A673 (cell line): ENCODE measurements at places on chromosomes 13 and 19.
A peak's percentile ranks its signal among the peaks of the same experiment; 100 is the strongest.

GRCh38 chr13:24668955-24669582, 11.1 kb upstream of the ATP12A start:
- no peak for DNase-seq

- no peak for DNase-seq
Measured at GRCh38 chr13:70189981-70190380, 81.7 kb upstream of the KLHL1 start.

- no peak for DNase-seq
Measured at GRCh38 chr19:17376935-17377600, at the start of gene PLVAP. TSS of gene PLVAP (minus strand) at chr19:17377342. CDS start at chr19:17377288, 54 bp downstream.

- no peak for DNase-seq
Measured at GRCh38 chr19:41610789-41611188, 16.1 kb downstream of the CEACAM4 start.

GRCh38 chr19:2636897-2637683, 65.4 kb downstream of the GNG7 start:
- DNase-seq, result peak; percentile 65

DNA sequence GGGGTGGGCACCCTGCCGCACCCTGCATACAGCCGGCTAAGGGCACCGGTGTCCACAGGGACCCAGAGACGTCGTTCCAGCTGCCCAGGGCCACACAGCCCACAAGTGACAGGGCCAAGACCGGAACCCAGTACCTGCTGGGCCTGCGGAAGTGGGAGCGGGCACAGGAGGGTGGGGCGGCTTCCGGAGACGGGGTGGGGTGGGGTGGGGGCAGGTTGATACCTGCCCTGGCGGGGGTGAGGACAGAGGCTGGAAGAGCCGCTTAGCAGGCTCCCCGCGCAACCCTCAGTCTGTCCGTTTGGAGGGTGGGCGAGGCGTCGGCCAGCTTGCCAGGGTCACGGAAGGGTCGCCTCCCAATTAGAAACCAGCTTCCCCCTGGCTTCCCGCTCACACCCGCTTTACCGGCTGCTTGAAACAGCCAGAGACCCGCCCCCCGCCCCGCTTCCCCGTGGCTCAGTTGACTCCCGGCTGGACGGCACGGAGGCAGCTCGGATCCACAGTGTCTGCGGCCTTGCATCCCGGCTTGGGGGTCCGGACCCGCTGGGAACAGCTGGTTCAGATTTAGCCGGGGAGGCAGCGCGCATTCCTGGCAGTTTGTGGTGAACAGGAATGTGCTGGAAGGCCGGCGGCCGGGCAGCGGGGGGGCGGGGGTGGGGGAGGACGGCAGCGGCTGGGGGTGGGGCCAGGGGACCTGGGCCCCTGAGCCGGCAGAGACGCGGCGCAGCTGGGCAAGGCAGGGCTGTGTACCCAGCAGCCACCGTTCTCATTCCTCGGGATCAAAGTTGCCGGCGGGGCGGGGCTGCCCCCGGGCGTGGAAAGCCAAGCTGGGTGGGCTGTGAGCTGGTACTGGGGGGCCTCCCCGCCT, 1.9 kb downstream of the CNN2 start:
- peak; percentile 90 for DNase-seq

- DNase-seq, result no peak
Measured at GRCh38 chr13:27536361-27537101, 83.8 kb downstream of the LNX2 start.

GRCh38 chr19:39680593-39680992, 23.7 kb upstream of the LGALS14 start:
- no peak for DNase-seq

DNA sequence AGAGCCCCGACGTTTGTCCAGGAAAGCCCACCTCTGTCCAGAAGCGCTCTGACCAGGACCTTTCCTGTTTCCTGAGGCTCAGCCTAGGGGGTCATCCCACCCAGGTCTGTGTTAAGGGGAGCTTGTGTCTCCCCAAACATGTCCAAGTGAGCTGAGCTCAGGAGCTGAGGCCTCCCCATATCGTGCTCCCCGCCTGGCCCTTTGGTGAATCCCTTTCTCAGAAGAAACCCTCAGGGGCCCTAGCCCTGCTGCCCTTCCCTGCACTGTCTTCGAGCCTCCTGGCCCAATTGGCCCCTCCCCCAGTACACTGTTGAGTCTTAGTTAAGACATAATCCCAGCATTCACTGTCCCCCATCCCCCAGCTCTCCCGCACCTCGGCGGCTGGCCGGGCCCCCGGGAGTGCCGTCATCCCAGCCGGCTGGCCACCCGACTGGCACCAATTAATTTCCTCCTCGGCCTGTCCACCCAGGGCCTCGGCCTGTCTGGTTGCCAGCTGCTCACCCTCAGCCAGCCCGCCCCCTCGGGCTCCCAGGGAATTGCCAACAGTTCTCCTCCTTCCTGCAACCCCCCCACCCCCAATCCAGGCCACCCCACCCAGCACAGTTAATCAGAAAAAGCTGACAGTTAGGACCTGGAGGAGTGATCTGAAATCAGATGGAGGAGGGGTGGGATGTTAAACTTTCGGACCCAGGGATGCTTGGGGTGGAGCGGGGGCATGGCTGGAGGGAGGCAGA, 13.6 kb downstream of the IER2 start:
- DNase-seq, result peak; percentile 97

DNA sequence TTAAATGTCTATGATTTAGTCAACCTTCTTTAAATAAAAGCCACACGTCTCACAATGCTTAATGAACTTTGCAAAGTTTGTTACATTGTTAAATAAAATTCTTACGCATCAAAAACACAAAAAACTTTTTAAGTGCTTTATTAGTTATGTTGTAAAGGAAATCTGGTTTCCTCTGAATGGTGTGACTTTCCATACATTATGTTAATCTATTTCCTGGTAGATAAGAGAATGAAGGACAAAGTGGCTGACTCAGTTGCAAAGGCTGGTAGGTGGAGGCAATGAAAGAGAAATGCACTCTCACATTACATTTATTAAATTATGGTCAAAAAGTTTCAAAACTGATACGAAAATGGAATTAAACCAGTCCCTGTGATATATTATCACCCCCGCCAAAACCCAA, 15.9 kb downstream of the KLF12 start:
- peak; percentile 44 for DNase-seq

GRCh38 chr13:105625691-105626090, 909.8 kb downstream of the EFNB2 start:
- DNase-seq, result no peak

DNA sequence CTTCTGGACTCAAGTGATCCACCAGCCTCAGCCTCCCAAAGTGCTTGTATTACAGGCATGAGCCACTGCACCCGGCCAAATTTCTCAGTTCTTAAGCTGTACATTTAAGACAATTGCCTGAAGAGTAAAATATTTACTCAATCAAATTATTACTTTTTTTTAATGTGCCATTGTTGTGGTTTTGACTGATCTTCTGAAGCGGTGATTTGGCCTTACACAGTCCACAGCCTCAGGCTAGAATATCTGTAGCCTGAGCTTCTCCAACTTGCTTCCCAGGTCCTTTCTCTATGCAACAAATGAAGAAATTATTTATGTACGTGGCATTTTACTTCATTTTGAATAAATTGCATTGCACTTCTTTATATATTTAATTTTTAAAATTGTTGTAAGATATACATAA, 281.3 kb downstream of the KLF5 start:
- DNase-seq, result no peak

DNA sequence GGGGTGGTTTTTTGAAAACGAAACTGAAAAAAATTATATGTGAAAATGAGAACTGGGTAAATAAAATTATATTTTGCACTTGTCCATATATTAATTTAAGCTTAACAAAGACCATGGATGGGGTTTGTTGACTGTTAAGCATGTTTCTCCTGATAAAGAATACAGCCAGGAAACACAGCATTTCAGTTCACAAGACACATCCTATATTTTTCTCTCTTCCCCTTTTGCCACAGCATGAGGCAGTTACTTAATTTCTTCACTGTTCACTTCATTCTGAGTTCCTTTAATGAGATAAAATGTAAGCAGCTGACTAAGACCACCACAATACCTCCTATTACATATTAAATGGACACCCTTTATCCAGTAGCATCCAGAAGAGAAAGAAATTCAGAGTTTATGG, 64.0 kb downstream of the RXFP2 start:
- no peak for DNase-seq

DNA sequence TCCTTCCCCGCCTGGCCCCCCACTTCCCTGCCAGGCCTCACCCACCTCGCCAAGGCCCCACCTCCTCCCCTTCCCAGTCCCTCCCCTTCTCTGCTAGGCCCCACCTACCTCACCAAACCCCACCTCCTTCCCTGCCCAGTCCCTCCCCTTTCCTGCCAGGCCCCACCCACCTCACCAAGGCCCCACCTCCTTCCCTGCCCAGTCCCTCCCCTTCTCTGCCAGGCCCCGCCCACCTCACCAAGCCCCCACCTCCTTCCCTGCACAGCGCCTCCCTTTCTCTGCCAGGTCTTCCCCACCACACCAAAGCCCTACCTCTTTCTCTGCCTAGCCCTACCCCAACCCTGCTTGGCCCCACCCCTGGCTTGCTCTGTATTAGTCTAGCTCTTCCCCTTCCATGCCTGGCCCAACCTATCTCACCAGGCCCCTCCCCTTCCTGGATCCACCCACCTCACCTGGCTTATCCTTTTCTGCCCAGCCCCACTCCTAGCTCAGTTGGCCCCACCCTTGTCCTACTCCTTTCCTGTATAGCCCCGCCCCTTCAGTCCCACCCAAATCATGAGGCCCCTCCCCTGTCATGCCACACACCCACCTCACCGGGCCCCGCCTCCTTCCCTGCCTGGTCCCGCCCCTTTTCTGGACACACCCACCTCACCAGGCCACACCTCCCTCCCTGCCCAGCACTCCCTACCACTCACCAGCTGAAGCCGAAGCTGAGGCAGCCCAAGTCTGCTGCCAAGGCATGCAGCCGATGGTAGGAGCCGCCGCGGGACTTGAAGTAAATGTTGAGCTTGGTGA, 16.2 kb downstream of the CERS1 start:
- peak; percentile 53 for DNase-seq

DNA sequence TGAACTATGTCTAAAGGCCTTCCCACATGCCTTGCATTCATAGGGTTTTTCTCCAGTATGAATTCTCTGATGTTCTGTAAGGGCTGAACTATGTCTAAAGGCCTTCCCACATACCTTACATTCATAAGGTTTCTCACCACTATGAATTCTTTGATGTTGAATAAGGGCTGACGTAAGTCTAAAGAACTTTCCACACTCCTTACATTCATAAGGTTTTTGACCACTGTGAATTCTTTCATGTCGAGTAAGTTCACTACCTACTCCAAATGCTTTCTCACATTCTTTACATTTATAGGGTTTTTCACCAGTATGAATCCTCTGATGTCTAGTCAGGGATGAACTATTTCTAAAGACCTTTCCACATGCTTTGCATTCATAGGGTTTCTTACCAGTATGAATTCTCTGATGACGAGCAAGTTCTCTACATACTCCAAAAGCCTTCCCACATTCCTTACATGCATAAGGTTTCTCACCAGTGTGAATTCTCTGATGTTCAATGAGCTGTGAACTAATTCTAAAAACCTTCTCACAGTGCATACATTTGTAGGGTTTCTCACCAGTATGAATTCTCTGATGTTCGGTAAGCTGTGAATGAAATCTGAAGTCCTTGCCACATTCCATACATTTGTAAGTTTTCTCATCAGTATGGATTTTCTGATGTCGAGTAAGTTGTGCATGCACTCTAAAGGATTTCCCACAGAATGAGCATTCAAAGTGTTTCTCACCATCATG, 19.1 kb upstream of the ZNF260 start:
- peak; percentile 3 for DNase-seq

- no peak for DNase-seq
Measured at GRCh38 chr13:100984085-100984705, 309.6 kb upstream of the TMTC4 start.

DNA sequence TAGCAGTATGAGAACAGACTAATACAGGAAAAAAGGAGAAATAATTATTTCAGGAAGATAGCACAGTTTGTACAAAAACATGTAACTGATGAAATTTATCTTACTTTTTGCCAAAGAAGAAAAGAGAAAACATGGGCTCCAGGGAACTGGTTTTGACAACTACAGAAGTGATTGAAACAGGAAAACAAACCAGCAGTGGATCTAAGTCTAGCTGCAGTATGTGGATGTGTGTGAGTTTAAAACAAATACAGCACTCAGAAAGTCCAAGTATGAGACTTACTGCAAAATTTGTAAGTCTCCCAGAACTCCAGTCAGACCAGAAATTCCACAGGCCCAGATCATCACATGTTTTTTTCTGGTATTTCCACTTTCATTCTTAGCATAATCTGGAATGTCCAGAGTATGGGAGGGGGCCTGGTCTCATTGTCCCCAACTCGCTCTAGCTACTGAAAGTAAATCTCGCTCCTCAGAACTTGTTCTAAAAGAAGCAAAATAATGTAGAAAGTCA, 259.5 kb downstream of the NHLRC3 start:
- no peak for DNase-seq

DNA sequence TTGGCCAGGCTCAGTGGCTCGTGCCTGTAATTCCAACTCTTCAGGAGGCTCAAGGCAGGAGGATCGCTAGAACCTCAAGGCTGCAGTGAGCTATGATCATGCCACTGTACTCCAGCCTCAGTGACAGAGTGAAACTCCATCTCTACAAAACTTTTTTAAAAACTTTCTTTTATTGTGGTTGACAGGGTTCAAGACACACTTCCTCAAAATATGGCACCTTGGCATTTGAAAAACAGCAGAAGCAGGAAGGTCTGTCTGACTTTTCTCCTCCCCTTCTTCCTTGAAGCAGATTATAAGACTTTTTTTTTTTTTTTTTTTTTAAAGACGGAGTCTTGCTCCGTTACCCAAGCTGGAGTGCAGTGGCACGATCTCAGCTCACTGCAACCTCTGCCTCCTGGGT, 100.3 kb downstream of the TM9SF2 start:
- no peak for DNase-seq

- DNase-seq, result no peak
Measured at GRCh38 chr13:50810998-50811397, 32.5 kb downstream of the DLEU7 start.

GRCh38 chr13:78659450-78659730, 435 bp upstream of the OBI1 start:
- no peak for DNase-seq

GRCh38 chr13:45659536-45659935, 42.6 kb upstream of the CBY2 start:
- no peak for DNase-seq

GRCh38 chr13:53073711-53074110, 45.1 kb downstream of the OLFM4 start:
- DNase-seq, result no peak

GRCh38 chr13:33096886-33097605, 80.8 kb downstream of the KL start:
- DNase-seq, result no peak

DNA sequence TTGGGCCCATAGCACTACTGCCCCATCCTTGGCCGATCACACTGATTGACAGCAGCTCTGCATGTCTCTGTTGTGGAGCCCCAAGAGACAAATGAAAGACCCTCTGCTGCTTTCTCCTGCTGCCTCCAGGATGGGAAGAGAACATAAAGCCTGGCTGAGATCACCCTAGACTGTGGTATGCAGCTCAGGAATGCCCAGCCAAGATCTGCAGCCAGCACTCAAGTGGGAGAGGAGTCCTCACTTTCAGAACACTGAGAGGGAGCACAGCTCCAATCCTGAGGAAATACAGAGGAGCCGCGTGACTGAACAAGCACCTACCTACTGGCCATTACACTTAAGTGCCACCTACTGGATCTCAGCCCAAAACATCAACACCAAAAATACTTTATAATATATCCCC, 203.0 kb downstream of the POSTN start:
- DNase-seq, result no peak

- DNase-seq, result no peak
Measured at GRCh38 chr19:39304701-39305571, 8.7 kb downstream of the IFNL1 start.

- no peak for DNase-seq
Measured at GRCh38 chr19:48355365-48355954, 8.3 kb downstream of the TMEM143 start.

GRCh38 chr19:45476304-45476703, 8.5 kb downstream of the FOSB start:
- DNase-seq, result no peak

- DNase-seq, result no peak
Measured at GRCh38 chr19:33580645-33581037, 41.1 kb upstream of the CHST8 start.
